ENCODE measurements at places on chromosomes 1 and 21.

DNA sequence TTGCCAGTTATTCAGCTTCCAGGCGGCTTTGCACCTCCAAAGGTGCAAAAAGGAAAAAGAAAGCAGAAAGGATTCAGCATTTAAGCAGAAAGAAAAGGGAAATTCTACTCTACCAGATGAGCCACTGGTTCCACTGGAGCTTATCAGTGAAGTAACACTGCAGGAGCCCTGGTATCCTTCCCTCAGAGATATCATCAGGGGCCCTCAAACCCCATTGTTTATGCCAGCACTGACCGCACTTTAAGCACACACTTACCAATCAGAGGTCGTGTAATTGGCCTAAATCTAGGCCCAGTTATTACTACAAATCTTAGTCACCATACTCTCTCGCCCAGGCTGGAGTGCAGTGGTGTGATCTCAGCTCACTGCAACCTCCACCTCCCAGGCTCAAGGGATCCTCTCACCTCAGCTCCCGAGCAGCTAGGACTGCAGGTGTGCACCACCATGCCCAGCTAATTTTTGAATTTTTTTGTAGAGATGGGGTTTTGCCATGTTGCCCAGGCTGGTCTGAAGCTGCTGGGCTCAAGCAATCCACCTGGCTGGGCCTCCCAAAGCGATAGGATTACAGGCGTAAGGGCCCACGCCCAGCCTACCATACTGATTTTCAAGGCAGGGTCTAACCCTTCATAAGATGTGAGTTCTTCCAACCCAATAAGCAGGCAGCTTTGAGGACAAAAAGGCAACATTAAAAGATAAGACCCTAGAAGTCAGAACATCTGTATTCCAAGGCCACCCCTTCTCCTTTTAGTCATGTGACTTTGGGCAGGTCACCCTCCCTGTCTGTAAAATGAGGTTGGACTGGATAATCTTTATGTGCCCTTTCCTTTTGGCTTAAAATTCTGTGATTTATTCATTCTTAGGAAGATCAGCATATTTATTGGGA, 125.3 kb downstream of the SYT2 start:
- no peak overlapping the region for H3K27ac ChIP-seq
- peaks cover 3% of the 10 kb centered on the region for H3K36me3 ChIP-seq
- H3K4me1 ChIP-seq, result no peaks in the 10 kb centered on the region

DNA sequence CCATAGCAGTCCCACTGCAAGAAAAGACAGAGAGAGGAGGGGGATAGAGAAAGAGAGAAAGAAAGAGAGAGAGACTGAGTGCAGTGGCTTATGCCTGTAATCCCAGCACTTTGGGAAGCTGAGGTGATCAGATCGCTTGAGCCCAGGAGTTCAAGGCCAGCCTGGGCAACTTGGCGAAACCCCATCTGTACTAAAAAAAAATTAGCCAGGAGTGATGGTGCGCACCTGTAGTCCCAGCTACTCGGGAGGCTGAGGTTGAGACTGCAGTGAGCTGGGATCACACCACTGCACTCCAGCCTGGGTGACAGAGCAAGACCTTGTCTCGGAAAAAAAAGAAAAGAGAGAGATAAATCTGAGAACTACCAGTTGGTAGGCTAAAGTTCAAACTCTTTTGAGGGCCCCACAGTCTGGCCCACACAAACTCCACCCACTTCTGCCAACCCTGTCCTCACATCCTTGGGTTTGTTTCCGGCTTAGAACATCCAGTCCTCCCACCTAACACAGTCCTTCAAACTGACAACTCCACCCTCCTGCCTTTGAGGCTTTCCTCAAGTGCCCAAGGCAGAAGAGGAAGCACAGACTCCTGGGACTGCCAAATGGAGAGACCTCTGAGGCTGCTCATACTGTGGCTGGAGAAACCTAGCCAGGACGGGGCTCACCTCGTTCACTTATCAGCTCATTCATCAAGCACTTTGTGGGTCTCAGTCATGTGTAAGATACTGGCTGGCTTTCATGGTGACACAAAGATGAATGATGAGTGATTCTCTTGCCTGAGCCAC, 20.1 kb downstream of the TFAP2E start:
- DNase-seq, result no peak
- H3K4me3 ChIP-seq, result no peak overlapping the region
- H3K27me3 ChIP-seq, result no peaks in the 10 kb centered on the region
- no peak overlapping the region for H3K27ac ChIP-seq
- H3K36me3 ChIP-seq, result peaks cover 3% of the 10 kb centered on the region

- H3K27me3 ChIP-seq, result no peaks in the 10 kb centered on the region
- DNase-seq, result no peak
- H3K36me3 ChIP-seq, result no peaks in the 10 kb centered on the region
- H3K4me1 ChIP-seq, result peaks cover 16% of the 10 kb centered on the region
These were observed 55.6 kb downstream of the ZNF281 start for GRCh38 chr1:200354243-200354642.

- peak overlapping the region; percentile 72 for H3K4me3 ChIP-seq
- peaks cover 31% of the 10 kb centered on the region for H3K4me1 ChIP-seq
- no peaks in the 10 kb centered on the region for H3K27me3 ChIP-seq
- H3K36me3 ChIP-seq, result peaks cover 6% of the 10 kb centered on the region
- no peak for DNase-seq
These were observed 819 bp downstream of the PYHIN1 start for GRCh38 chr1:158932171-158932570.
